Activated naive CD8-positive, alpha-beta T cell treated with anti-CD3 and anti-CD28 coated beads, Interleukin-2, amount 10 ng/mL, durations not matched to agents 7 days and 5 days (primary cell): ENCODE measurements at places on chromosomes 4 and X.

GRCh38 chrX:131083510-131084142 lies 25.5 kb downstream of the ARHGAP36 start:
- DNase-seq: no peak

DNA sequence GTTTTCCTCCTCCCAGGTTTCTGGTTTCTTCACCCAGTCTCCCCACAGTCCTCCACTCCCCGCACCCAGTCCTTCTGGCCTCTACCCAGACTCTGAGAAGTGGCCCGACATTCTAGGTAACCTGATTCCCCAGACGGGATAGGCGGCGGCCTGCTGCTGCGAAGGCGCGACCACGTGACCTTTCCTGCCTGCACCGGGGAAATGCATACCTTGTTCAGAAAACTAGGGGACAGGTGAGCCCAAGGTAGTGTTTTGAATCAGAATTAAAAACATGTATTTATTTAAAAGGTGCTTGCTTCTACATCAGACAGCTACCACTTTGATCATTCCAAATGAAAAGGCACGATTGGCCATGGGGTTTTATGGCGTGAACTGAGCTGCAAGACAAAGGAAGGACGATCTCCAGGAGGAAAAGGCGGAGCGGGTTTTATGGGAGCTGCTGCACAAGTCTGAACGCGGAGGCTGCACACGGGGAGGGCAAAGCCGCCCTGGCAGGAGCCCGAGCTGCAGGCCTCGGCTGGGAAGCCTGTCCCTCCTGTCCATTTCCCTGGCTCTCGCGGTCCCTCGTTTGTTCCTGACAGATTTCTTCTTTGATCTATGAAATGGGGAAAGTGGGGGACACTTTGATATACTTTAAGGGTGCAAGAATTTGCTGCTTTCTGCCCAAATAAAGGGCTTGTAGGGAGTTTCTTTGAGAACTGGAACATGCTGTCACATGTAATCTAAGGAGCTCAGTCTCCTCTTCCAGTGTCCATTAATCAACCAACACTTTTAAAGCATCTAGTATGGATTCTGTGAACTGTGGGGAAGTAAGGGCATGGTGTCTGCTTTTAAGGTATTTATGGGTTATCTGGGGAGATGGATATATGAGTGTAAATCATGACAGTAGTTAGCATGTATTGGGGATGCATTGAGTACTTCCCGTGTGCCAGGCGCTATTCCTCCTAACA lies 150.9 kb downstream of the SPRY1 start:
- no peak for DNase-seq

DNA sequence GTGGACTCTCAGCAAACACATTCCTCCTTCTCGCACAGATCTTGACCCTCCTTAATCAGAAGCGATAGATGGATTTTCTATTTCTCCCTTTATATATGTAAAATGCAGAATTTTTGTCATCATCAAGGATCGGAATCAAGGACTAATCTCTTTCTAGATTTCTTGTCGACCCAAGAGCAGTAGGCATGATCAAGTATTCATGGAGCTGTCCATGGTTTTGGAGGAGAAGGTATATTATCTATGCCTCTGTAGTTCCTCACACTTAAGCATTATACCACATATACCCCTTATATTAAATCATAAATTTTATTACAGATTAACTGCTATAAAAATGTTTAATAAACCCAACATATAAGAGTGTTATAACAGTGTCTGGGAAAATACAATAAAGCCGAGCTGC lies 886.8 kb downstream of the NLGN4X start:
- no peak for DNase-seq

DNA sequence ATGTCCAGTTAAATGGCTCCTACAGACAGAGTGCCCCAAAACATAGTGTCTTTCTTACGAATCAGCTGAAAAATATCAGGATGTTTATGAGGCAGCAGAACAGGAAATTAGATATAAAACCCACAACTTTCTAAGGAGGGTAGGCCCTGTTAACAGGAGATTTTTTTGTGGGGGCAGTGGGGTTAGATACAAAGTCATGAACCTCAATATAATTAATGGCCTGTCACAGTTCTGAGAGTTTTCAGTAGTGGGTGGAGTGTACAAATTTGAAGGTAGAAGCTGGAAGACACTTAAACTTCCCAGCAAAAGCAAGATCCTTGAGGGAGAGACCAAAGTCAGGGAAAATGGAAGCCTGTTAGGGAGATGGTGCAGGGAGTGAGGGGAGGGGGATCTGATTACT lies 17.4 kb downstream of the PAGE4 start:
- DNase-seq: no peak

DNA sequence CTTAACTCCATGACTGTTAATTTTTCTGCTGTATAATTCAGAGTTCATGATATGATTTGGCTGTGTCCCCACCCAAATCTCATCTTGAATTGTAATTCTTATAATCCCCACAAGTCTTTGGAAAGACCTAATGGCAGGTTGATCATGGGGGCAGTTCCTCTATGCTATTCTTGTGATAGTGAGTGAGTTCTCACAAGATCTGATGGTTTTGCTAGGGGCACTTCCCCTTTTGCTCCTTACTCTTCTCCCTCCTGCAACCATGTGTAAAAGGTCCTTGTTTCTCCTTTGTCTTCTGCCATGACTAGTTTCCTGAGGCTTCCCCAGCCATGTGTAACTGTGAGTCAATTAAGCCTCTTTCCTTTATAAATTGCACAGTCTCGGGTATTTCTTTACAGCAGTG lies 1751.9 kb downstream of the ARAP2 start:
- no peak for DNase-seq

DNA sequence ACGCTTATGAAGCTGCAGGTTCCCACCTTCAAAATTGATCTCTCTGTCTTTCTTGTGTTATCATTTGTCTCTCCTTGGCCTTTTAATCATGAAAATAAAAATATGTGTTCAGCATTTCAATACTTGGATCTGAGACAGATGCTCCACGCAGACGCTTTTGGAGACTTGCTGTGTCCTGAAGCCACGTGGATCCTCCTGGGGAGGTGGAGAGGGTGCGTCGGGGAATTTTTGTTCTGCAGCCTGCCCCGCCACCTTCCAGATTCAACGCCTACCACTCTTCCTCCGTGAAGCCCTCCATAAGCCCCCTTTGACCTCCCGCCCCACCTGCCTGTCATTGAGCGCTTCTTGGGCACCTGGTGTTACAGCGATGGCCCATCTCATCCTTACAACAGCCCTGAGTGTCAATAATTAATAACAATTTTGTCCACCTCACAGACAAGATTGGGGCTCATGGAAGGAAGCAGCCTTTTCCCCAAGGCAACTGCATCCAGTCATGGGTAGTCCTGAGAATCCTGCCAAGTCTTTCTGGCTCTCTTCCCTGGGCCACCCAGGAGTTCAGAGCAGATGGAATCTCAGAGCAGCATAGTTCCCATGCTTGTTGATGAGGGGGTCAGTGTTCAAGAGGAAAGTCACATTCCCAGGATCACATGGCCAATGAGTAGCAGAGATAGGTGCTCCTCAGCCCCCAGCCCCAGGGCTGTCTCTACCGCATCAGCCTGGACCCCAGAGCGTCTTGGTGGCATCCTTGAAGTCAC lies 172.6 kb upstream of the PSAPL1 start:
- no peak for DNase-seq
